ENCODE measurements at places on chromosomes 3 and 15.

DNA sequence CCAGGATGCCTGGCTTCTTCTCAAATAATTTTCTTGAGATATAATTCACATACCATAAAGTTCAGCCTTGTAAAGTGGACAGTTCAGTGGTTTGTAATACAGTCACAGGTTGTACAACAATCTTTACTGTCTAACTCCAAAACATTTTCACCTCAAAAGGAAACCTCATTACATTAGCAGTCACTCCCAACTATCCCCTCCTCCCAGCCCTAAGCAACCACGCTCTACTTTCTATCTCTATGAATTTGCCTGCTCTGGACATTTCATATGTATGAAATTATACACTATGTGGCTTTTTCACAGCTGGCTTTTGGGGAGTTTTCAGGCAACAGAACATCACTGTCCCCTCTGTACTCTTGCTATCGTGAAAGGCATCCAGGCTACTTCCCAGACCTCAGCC is 17.5 kb downstream of the TGM5 start:
- no peak for DNase-seq

GRCh38 chr15:47718497-47719437 is 1.5 kb downstream of the SEMA6D start:
- no peak for DNase-seq

DNA sequence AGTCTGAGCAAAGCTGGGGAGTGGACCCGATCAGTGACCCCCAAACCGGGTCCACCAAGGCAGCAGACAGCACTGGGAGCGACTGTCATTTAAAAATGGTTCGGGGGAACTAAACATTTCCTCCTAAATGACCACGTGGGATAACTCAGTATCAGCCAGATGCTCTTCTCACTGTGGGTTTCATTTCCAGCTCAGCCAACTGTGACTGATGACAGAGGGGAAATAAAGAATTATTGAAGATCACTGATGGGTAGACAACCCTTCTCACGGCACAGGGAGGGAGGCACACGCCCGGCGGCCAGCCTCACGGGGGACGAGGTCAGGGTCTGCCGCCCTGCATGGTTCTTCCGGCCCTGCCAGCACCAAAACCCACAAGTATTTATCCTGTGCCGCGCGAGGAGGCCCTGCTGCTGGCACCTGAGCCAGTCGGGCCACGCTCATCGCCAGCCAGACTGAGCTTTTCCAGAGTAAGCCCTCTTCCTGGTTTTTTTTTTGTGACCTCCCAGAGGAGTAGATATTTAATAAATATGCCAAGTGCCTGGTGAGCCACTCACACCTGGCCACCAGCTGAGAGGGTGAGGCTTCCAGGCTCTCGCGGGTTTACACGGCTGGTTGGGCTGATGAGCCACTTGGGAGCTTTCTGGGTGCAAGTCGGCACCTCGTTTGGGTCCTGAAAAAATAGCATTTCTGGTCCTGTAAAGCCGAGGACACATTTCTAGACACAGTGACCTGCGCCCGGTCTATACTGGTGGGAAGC is 6.2 kb downstream of the MELTF start:
- DNase-seq = no peak

- DNase-seq = no peak
Measured at GRCh38 chr3:175029828-175030227, 170.7 kb downstream of the NAALADL2 start.

GRCh38 chr3:63949005-63949404 is 36.8 kb upstream of the SCAANT1 start:
- peak; percentile 54 for DNase-seq

DNA sequence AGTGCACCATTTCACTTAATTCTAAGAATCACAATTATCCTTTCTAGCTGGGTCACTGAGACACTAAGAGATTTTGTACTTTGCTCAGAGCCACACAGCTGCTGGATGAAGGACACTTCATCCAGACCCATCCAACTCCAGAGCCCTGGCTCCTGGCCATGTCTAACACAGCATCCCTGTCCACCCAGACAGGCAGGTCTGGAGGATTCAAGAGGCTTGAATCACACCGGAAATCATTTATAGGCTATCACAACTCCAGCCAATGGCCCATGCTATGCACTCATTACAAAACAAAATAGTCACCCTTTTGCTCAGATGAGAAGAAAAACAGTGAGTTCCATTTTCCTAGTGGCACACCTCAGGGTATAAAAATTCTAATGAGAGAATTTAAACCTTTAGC is 198.2 kb upstream of the LMCD1 start:
- no peak for DNase-seq

- peak; percentile 43 for DNase-seq
Measured at GRCh38 chr3:153162513-153163392, 727 bp downstream of the RAP2B start.

DNA sequence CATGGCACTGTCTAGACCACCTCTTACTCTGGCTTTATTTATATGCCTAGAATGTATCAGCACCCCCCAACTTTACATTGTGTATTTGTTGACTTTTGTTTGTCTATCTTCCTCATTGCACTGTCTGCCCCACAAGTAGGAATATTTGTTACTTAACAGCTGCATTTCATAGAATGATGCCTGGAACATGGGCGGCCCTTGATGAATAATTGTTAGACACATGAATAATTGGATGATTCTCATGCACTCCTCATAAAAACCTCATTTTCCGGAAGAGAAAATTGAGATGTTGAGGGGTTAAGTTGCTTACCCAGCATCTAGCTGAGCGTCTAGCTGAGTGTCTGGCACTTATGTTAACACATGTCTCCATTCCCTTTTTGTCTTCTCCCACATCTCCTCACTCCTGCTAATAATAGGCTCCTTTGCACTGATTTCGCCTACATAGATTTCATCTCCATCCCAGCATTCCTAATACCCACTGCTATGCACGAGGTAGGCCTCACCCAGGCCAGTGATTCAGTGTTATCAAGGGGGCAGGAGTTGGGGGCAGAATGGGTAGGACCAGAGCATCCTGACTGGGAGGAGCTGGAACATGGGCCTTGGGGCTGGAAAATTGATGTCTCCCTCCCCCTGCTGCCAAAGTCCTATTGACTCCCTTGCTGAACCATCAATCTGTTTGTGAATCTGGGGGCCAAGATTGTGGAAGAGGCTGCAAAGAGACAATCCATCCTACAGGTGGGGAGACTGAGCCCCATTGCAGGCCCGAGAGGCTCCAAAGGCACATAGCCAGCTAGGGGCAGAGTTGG is 7.8 kb upstream of the WNT7A start:
- DNase-seq = no peak

- DNase-seq = no peak
Measured at GRCh38 chr3:32990116-32990515, 38.7 kb downstream of the CCR4 start.

- no peak for DNase-seq
Measured at GRCh38 chr3:31002730-31003129, 108.3 kb upstream of the GADL1 start.

GRCh38 chr3:30779686-30780287 is 114.7 kb downstream of the GADL1 start:
- DNase-seq = peak; percentile 50

DNA sequence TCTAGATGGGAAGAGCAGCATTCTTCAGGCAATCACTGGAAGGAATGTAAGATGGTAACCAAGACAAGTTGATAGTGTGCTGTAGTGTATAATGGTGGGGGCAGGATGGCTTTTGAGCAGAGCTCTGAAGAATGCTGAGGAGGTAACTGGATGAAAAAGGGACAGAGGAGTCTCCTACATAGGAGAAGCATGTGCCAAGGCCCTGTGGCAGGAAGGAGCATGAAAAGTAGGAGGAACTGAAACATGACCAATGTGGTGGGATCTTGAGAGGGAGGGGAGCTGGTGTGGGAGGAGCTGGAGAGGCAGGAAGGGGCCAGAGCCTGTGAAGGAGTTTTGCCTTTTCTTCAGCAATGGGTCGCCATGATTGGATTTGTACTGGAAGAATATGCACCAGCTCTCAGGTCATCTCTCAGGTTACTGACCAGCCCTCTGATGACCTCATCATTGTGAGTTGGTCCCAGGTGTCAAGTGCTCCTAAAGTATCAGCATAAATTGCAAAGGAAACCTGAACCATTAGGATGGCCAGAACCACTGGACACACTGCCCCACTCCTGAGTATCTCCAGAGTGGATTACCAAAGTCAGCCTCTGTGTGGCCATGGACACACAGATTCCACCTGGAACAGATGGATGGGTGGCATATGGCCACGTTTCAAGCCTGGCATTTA is 38.6 kb downstream of the FSD2 start:
- DNase-seq = no peak

GRCh38 chr3:50625231-50626182 is 8.6 kb downstream of the MAPKAPK3 start:
- no peak for DNase-seq

DNA sequence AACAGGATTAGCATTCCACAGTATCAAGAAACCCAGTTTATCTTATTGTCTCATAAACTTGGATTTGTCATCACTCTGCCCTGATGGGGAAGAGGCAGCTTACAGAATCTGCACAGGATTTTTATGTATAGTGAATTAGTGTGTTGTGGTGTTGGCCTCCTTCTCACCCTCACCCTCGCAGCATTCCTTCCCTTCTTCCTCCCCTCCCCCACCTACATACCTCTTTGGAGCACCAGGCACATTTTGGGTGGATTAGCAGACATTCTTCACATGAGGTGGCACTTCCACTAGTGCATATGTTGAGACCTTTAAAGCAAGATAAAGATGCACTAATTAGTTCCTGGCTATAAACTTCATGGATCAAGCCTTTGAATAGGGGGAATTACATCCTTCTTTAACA is 13.9 kb downstream of the ITGB5 start:
- no peak for DNase-seq

DNA sequence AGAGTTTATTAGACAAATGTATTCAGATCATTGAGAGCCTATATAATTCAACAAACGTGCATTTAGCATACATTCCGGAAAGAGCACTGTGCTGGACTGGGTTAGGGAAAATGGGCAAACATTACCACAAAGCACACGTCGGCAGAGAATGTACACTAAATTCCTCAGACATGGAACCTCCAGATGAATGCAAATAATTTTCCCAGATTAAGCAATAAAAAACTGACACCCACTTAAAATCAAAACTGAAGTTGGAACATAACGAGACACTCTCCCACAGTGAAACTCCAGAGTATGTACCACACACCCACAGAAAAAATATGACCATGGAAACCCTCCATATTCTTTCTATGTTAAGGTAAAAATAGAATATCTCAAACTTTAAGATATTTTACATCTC is 4.8 kb downstream of the SECISBP2L start:
- peak; percentile 40 for DNase-seq

DNA sequence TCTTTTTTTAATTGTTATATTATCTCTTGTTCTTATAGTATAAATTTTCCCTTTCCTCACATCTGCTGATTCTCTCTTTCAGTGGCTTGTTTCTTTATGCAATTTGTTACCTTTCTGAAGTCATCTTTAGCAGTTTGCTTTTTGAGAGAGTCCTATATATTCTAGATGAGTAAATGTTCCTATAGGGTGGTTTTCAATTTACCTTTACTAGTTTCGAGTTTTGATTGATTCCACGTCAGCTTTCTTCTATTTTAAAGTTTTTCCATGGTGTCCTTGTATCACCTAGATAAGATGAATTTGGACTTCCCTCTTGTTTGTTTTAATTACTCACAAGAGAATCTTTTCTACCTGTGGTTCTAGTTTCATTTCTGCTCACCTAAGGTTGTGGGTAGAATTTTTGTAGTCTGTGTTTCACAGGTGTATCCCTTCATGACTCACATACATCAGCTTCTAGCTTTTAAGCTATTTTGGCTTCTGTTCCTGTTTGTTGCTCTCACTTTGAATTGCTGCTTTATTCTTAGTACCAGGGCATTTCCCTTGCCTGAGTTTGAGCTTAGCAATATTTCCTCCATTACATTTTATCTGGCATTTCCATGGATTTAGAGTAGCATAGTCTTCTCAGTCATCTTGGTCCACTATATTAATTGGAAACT is 6.4 kb downstream of the TEX9 start:
- DNase-seq = no peak

GRCh38 chr3:63824309-63824708 is 5.2 kb downstream of the C3orf49 start:
- peak; percentile 43 for DNase-seq

GRCh38 chr3:7001370-7001769 is 140.5 kb downstream of the GRM7 start:
- DNase-seq = no peak

All from fibroblast of the aortic adventitia (primary cell).